ENCODE measurements at places on chromosomes 5 and 9. TPM values are rescaled to one million over a fixed set of nuclear protein-coding genes. Genes with fewer than 3 reads are reported as not detected.

IL17B gene
- not detected for total RNA-seq

- DNase-seq: no peak
Measured at GRCh38 chr5:38494763-38495162, 61.7 kb downstream of the LIFR start.

DNA sequence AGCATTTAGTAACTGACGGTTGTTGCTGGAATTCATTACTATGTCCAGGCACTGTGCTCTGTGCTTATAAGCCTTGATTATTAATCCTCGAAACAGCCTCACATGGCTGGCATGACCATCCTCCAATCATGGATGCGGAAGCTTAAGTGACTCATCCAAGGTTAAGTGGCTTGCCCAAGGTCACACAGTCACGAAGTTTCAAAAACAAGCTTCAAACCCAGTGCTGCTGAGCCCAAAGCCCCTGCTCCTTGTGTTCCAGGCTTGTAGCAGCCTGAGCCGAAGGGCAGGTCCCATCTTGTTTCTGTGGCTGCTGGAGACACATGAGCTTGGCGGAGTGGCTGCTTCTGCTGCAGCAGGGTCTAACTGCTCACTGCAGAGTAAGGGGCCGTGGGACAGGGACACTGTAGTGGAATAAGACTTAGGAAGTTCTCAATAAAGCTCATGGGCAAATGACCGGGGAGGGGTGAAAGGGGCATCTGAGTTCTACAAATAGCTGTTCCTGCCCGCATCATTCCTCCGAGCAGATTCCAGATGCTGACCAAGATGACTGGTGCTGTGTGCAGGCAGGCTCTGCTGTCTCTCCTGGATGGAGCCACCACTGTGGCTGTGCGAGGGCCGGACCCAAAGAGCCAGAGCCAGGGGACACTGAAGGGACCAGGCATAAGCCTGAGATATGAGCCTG is 32.4 kb downstream of the WHRN start:
- no peak for DNase-seq

DNA sequence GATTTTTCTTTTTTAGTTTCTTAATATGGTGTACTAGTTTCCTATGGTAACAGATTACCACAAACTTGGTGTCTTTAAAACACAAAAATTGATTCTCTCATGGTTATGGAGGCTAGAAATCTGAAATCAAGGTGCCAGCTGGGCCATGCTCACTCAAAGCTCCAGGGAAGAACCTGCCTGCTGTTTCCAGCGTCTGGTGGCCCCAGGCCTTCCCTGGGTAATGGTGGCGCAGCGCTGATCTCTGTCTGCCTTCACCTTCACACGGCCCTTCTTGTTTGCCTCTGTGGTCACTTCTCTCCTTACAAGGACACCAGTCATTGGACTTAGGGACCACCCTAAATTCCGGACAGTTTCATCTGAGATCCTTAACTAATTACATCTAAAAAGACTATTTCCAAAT is 70.5 kb upstream of the GFPT2 start:
- DNase-seq: no peak

GRCh38 chr5:175059687-175060211 is 335.4 kb downstream of the MSX2 start:
- DNase-seq: peak; percentile 7

SLC27A6 gene
- total RNA-seq: not detected

MEF2C gene
- total RNA-seq: 0.17 TPM

TNC gene
- total RNA-seq: not detected

FOXD4L6 gene
- not detected for total RNA-seq

OLFM1 gene
- not detected for total RNA-seq

NME5 gene
- not detected for total RNA-seq

DNA sequence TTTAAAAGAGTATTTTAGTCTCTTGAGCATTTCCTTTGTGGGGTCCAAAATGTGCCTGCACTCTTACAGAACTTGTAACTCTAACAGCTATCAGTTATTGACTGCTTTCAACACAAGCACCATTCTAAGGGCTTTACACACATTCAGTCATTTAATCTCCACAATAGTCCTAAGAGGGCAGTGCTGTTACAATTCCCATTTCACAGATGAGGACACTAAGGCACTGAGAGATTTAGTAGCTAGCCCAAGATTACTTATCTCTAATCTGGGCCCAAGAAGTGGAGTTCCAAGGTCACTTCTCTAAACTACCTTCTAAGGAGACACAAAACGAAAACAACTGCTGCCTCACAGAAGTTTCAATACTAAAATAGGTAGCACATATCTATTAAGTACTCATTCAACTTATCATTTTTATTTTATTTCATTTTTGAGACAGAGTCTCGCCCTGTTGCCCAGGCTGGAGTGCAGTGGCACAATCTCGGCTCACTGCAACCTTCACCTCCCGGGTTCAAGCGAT is 275.2 kb downstream of the CWC27 start:
- DNase-seq: no peak

DNA sequence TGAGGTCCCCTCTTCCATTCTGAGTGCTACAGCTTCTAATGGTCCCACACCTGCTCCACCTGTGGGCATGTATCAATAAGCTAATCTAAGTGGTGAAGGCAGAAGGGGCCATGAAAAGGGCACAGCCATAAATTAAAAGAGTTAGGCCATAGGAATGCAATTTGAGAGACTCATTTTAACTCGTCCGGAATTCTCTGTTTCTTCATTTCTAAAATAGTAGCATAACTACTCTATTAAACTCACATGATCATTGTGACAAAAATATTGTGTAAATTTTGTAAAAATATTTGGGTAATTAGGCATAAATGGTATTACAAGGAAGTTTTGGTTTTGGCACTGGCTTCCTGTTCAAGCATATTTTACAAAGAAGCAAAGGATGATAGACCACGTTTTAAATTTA is 103.1 kb upstream of the TXNDC8 start:
- DNase-seq: no peak

THG1L gene
- 10.8 TPM for total RNA-seq

DNA sequence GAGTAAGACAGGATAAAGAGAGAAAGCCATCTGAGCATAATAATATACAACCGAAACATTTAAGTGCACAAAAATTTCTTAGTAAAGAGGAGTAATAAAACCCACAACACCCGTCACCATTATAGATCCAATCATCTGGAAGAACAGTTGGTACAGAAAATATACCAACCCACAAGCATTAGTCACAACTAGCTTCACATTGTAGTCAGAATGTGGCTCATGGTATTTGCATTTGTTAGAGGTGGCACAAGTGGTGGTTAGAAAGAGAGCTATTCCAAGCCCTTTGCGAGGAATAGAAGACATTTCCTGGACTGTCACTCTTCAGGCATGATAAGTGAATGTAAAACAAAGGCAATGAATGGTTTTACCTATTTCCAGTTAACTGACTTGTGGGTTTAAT is 677.5 kb upstream of the ST8SIA4 start:
- no peak for DNase-seq

- no peak for DNase-seq
Measured at GRCh38 chr9:29285818-29286217, 1712.5 kb upstream of the C9orf72 start.

GRCh38 chr5:53239301-53239990 is 129.9 kb upstream of the MOCS2 start:
- no peak for DNase-seq

GRCh38 chr9:128072144-128073021 is 4.4 kb downstream of the SLC25A25 start:
- peak; percentile 43 for DNase-seq

Data from activated CD4-positive, alpha-beta T cell treated with anti-CD3 and anti-CD28 coated beads, Interleukin-2, amount 10 ng/mL, durations not matched to agents 7 days and 5 days (primary cell).